Activated CD8-positive, alpha-beta T cell treated with anti-CD3 and anti-CD28 coated beads, Interleukin-2, amount 10 ng/mL, durations not matched to agents 7 days and 5 days (primary cell): ENCODE measurements at places on chromosomes 2 and 18.

DNA sequence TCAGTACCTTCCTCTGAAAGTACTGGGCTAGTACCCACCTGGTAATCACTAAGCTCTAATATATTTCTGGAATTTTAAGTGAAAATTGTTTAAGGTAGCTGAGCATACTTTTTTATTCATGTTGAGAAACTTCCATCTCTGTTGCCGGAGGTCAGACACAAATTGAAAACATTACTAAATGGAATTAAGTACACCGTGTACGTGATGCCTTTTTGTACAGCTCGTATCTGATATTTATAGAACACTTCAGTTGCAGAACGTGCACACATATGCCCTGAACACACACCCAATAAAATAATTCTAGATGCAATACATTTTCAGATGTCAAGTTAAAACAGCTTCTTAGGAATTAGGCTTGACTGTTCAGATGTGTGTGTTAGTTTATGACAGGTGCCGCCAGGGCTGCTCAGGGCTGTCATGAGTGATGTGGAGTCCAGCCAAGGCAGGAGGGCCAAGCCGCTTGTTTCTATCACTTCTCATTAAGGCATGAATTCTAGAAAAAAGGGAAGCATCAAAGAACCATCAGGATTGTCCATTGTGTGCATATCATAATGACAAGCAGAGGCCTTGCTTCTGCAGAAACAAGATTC lies 80.9 kb upstream of the FOSL2 start:
- DNase-seq: no peak

DNA sequence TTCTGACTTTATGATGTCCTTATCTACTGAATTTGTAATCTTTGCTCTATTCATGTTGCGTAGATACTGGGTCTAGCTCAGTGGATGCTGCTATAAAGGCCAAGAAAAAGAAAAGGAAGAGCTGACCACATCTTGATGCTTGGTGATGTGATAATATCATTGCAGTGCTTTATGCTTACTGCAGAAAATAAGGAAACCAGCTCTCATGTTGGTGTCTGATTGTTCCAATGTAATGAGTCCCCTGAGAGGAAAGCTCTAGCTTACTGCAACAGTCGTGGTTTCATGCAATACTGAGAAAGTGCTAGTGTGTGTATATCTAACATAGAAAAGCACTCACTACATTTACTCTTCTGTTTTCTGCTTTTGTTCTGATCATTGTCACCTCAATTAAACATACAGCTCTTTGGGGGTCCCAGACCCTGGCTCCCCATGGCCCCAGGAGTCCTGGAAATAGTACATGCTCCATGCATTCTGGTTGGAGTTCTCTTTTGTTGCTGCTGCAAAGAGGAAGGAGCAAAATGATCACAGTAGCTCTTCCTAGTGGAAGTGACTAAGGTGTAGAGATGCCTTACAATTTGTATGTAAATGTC lies 338.8 kb downstream of the CYRIA start:
- no peak for DNase-seq

GRCh38 chr2:29763371-29763770 lies 158.0 kb downstream of the ALK start:
- DNase-seq: no peak

DNA sequence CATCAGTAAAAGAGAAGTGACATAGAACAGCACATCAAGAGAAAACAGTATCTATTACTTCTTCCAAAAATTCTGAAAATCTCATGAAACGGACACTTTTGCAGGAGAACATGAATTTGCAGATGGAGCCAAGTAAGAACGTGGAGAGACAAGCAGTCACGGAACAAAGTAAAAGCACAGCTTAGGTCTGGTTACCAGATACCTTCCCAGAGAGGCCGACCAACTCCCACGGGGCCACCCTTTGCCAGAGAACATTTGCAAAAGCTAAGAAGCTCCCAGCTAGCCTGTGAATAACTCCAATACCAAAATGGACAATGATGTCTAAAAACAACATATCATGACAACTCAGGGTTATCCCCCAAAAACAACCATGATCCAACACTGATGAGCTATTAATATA lies 38.9 kb downstream of the THAP4 start:
- no peak for DNase-seq

- DNase-seq: no peak
These were observed 8.9 kb downstream of the GTF3C2 start for GRCh38 chr2:27347641-27348040.

- DNase-seq: no peak
These were observed 98.9 kb upstream of the ITGB6 start for GRCh38 chr2:160298960-160299359.

DNA sequence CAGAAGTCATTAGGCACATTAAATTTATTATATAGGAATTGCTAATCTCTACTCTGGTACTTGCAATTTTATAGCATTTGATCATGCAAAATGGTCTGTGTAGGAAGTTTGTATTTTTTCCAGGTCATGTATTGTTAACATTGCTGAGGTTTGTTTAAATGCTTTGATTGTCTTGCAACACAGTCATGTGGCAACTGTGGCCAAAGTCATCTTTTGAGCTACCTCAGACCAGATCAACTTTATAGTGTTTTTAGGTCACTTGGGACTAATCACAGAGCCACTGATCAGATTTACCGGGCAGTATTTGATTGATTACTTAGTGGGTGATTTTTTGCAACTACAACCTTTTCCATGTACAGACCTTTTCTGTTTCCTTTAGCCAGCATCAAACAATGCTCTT lies 3.7 kb downstream of the SERPINB5 start:
- no peak for DNase-seq

- no peak for DNase-seq
These were observed 60.0 kb downstream of the PIKFYVE start for GRCh38 chr2:208326016-208326415.

- DNase-seq: no peak
These were observed 366.5 kb upstream of the POU3F3 start for GRCh38 chr2:104487366-104487765.

DNA sequence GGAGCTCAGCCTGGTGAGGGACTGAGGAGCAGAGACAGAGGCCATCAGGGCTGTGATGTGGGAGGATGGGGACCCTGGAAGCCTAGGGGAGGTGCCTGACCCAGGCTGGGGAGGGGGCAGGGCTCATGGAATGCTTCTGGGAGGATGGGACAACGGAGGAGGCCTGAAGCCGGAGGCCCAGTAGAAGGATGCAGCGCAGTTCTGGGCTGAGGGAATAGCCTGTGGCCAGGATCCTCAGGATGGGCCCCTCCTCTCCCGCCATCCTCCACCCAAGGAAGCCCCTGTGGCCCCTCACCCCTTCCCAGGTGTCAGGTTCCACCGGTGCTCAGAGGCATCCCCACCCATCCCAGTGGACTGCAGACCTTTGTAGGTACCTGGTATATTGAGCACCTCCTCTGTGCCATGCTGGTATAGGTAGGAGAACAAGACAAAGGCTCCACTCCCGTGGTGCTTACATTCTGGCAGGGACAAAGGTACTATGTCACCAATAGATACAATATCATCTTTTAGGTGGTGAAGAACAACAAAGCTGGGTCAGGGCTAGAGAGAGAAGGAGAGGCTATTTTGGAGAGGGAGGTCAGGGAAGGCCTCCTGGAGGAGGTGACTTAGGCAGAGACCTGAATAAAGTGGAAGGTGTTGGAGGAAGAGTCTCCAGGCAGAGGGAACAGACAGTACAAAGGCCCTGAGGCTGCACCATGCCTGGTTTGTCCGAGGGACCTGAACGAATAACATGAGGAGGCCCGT lies 2.7 kb downstream of the ZAP70 start:
- no peak for DNase-seq

DNA sequence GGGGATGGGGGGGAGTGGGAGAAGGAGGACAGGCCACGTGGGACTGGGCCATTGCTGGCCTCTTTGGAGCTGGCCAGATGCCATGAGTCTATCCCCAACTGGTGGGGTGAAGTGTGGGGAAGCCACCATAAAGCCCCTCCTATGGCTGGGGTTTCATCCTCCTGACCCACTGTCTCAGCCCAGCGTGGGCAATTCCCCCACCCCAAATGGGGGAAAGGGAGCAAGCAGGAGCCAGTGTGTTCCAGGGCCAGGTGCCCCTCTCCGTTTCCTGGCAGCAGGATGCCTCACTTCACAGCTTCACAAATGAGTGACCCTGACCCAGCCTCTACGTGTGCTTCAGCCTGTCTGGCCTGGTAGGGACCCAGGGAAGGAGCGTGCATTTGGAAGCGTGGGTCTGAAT lies 474.7 kb upstream of the HS6ST1 start:
- DNase-seq: no peak

- DNase-seq: no peak
These were observed 163.0 kb upstream of the SH3BP4 start for GRCh38 chr2:234788841-234789240.

- DNase-seq: no peak
These were observed 35.1 kb downstream of the ZNF385B start for GRCh38 chr2:179826297-179826696.

DNA sequence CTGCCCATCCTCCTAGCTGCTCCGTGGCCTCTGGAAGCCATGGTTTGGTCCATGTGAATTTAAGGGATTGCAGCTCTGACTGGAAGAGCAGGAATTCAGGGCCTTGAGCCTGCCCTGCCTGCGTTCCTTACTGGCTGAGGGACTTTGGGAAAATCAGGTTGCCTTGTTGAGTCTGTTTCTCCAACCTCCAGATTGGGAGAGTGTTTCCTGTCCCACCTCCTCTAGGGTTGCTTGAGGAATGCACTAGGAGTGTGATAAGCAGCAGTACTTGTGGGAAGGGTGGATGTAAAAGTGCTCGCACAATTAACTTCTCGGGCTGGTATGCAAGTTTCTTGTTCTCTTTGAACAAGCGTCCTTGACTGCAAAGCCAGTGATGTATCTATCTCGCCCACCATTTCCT lies 84.4 kb upstream of the YWHAQ start:
- DNase-seq: no peak
